ENCODE measurements at places on chromosomes 3 and 15.
A peak's percentile ranks its signal among the peaks of the same experiment; 100 is the strongest.

GRCh38 chr3:80192936-80193335 lies 425.1 kb upstream of the ROBO1 start:
- no peak for DNase-seq

DNA sequence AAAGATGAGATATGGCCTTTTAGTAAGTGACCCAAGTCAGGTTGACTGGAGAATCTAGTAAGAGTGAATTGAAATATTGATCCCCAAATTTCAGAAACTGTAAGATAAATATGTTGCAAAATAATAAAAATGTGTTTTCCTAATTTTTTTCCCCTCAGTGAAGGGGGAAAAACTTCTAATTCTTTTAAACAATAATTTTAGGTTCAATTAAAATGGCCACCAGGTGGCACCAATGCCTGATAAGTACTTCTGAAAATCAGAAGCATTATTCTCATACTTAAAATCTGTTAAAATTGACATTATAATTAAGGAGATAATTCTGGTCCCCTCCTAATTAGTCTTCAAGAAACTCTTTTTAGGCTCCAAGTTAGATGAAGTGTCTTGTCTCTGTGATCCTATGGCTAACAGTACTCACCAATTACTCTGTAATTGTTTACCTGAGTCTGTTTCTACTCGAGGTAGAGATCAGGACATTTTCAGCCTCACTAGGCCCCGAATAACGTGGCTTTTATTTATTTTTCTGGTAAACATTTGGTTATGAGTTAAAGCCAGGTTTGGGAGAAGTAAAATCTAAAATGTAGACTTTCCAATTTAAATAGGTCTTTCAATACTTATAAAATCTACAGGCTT lies 52.6 kb downstream of the NMD3 start:
- DNase-seq = no peak

- DNase-seq = no peak
Observed at GRCh38 chr3:77686560-77686959, 646.7 kb downstream of the ROBO2 start.

GRCh38 chr15:67049351-67050044 lies 15.9 kb upstream of the SMAD3 start:
- DNase-seq = no peak

DNA sequence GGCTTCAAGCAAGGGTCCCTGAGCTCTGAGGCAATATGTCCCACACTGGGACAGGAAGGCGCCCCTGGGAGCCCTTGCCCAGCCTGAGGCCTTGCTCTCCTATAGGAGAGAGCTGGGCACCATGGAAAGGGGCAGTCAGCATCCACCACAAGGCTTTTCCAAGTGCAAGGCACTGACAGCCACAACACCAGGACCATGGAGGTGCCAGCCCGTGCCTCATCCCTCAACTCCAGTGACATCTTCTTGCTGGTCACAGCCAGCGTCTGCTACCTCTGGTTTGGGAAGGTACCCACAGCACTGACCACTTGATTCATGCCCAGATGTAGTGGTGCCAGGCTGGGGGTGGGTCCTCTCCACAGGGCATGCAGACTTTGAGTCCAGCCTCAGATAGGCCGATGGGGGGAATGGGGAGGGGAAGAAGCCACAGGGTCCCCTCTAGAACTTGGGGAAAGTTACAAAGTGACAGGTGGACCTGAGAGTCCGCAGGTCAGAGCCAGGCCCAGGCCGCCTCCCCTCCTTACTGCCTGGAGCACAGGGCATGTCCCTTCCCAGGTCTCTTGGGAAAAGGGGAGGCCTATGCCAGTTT lies 11.8 kb downstream of the VILL start:
- no peak for DNase-seq

DNA sequence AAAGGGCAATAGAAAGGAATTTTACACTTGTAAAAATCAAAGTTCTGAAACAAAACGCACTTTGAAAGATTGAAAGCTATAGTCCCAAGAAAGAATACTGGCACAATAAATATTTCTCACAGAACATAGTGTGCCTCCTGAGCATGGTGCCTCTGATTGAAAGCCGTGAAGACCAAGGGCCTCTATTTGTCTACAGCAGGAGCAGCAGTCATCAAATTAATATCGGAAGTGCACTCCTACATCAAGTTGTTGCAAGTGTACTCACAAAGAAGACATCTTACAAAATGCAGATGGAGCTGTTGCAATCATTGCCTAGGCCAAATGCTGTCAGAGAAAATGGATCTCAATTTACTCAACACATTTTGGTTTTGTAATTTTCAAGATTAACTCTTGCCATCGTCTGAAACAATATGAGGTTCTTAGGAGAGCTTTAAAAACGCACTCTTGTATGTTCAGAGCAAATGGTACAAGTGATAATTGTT lies 9.2 kb upstream of the WDR49 start:
- no peak for DNase-seq

DNA sequence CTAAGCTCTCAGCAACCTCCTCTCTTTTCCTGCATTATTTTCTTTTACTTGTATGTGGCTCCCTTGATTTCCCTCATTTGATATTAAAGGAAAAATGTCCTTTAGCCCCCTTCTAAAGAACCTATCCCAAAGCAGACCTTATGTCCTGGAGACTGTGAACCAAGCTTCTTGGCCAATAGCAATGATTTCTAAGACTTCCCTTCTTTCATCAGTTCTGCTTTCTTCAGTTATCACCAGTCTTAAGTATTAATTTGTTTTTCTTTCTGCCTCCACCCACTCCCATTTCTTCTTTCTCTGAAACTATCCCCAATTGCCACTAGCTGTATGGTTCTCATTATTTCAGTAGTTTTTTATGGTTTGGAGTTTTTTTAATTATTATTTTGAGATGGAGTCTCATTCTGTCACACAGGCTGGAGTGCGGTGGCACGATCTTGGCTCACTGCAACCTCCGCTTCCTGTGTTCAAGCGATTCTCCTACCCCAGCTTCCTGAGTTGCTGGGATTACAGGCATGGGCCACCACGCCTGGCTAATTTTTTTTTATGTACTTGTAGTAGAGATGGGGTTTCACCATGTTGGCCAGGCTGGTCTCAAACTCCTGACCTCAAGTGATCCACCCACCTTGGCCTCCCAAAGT lies 12.1 kb downstream of the TMOD3 start:
- no peak for DNase-seq

- no peak for DNase-seq
Observed at GRCh38 chr3:194598771-194599557, 34.3 kb downstream of the TMEM44 start.

DNA sequence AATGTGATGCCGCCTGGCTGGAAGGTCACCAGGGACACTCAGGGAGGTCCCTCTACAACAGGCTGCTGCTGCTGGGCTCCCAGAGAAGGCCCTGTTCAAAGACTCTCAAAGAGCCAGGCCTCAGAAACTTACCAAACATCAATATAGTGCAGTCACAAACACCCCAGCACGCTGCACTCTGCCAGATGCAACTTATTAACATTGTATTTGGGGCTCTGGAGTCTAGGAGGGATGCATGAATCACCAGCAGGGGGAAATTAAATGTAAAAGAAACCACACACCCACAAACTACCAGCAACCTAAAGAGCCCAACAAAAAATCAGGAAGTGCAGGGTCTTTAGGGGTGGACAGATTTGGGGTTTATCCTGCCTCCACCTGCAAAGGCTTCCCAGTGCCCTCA lies 74.6 kb upstream of the SPATA12 start:
- DNase-seq = no peak

DNA sequence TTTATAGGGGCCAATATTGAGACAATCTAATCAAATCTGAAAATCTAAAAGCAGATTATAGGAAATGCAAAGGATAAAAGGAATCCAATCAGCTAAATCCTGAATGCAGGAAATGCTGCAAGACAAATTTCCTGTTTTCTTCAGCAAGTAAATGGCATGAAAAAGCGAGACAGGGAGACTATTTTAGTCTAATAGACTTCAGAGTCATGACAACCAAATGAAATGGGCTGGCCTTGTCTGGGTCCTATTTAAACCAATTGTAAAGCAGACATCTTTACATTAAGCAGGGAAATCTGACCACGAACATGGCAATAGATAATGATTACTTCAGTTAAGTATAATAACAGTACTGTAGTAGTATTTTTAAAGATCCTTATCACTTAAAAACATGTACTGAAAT lies 2.1 kb downstream of the DBR1 start:
- DNase-seq = no peak

DNA sequence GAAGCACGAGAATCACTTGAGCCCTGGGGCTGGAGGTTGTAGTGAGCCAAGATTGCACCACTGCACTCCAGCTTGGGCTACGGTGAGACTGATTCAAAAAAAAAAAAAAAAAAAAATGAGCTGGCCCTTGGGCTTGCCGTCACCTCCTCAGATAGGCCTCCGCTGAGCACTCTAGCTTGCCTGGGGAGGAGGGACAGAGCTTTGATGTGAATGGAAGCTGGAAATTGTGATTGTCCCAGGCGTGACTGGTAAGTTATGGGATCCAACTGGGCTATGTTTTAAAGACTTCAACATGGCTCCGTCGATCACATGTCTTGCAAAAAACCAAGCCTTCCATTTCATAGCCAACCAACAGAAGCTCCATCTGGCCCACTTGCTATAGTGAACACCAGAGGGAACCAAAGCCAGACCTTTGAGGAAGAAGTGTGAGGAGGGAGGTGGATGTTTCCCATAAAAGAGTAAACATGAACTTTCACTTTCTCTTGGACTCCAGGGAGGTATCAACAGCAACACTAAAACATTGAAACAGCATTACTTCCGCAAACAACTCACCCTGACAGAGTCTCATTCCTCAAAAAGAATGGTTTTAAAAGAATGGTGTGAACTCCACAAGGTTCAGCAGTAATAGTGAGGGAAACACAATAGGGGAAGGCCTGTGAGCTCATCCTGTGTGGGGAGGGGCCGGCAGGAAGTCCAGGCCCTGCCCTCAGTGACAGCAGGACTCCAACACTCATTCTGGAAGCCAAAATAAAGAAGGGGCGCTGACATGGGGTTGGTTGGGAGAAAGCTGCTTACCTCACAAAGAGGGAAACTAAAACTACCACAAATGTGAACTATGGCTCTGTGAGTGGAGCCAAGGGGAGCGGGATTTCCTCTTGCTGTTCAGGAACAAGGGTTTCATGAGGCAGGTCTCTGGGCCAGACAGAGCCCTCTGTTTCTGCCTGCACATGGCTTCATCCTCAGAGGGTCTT lies 59.2 kb upstream of the IL12A start:
- peak; percentile 23 for DNase-seq

DNA sequence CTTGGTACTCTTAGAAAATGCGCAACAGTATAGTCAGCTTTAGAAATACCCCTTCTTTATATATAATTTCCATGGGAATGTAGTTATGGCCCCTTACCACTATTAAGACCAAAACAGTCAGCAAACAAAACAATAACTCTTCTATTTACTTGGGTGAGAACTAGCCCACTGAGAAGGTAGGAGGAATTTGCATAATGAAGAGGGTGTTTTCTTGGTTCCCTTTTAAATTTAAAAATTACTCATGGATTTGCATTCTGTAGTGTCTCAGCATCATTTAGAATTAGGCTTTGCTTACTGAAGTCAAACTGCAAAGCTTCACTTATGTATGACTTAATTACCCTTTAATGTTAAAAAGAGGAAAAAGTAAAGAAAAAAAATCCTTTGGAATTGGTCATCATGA lies 350.8 kb downstream of the PTPRG start:
- no peak for DNase-seq

GRCh38 chr3:44721231-44722102 lies 8.0 kb upstream of the ZNF501 start:
- DNase-seq = no peak

DNA sequence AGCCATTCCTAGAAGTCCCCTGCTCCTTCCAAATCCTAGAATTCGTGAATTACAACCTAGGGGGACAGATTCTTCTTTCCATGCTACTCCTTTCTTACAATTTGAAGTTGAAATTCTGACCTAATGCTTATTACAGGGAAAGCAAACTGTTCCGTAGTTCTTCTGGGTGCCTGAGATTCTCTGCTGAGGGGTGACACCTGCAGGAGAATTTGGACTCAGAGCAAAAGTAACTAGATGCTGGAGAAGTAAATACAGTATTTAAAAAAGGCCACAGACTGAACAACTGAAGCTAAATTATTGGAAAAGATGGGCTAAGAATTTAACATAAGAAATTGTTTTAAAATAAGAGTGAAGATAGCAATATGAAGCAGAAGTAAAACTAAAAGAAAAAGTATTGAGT lies 37.9 kb downstream of the ACAD9 start:
- DNase-seq = no peak

DNA sequence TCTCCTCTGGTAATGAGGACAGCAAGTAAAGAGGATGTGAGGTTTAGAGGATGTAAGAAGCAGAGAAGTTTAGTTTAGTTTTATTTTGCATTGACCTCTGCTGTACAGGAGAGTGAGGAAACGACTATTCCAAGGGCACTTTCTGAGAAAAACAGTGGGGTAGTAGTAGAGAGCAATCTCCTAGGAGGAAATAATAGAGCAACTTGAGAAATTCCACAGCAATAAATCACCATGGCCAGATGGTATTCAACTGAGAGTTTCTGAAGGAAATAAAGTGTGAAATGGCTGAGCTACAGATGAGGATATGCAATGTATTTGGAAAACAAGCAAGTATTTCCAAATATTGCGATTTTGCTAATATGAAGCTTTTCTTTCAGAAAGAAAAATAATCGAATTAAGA lies 118.9 kb downstream of the DPH6 start:
- no peak for DNase-seq

- no peak for DNase-seq
Observed at GRCh38 chr3:131550562-131551465, 48.0 kb upstream of the MRPL3 start.

GRCh38 chr3:48459331-48459730 lies 12.8 kb downstream of the ATRIP start:
- DNase-seq = no peak

GRCh38 chr15:64522226-64522823 lies 61.9 kb downstream of the ZNF609 start:
- no peak for DNase-seq

DNA sequence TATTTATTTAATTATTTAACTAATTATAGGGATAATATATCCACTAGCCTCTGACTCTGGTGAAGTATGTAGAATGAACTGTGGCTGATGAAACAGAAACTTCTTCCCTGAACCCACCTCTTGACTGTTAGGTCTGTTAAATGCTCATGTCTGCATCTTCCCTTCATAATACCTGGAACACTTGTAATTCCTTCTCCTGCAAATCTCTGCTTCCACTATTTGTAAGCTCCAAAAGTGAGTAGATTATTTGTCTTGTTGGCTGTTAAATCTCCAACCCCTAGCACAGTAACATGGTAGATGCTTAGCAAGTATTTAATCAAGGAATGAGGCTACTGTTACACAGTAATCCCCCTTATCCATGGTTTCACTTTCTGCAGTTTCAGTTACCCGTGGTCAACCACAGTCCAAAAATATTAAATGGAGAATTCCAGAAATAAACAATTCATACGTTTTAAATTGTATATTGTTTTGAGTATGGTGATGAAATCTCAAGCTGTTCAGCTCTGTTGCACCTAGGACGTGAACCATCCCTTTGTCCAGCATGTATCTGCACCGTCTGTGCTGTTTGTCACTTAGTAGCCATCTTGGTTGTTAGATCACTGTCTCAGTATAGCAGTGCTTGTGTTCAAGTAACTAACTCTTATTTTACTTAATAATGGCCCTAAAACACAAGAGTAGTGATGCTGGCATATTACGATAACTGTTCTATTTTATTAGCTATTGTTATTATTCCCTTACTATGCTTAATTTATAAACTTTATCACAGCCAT lies 5.7 kb downstream of the TTBK2 start:
- no peak for DNase-seq

- DNase-seq = no peak
Observed at GRCh38 chr3:24683090-24683489, 188.4 kb upstream of the THRB start.

- no peak for DNase-seq
Observed at GRCh38 chr15:49604625-49605409, 15.8 kb downstream of the FAM227B start.

All from right renal cortex interstitium (tissue), 3 donors.